ENCODE measurements at places on chromosomes 12 and 14.

DNA sequence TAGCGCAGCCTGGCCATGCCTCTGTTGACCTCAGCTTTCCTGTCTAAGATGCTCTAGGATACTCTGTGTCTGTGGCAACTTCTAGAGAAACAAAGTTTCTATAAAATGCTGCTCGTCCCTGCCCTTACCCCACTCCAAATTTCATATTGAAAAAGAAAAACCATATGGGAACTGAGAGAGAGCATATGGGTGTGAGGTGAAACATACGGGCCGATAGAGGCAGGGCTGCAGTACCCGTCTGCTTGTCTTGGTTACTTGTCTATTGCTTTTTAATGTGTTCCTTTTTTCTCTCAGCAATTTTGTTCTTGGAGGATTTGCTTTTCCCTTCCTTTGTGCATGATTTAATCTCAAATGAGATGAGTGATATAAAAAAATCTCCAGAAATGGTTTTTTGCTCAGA lies 113.0 kb downstream of the SRGAP1 start:
- DNase-seq = no peak

DNA sequence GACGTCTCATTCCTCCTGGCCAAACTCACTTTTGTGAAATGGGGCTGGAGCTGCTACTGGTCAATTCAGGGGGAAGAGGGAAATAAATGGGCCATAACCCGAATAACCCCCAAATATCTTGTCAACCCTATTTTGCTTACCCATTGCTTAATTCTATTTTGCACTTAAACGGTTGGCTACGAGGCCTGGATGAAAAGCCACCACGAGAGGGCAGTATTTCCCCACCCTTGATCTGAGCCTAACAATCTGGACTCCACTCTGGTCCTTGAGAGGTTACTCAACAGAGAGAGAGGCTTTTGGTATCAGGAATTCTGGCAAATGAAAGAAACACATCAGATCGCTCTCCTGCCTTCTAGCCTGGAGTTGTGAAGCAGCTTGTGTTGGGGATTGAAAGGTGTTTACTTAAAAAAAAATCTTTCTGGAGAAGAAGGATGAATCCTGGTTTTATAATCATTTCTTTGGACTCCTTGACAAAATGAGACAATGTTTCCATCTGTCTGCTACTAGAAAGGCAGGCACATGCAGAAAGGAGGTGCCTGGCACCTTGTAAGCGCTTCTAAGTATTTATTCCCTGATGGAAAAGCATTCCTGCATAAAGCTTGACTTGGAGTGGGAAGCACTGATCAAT lies 22.4 kb upstream of the FBXO21 start:
- peak; percentile 28 for DNase-seq

- DNase-seq = no peak
Measured at GRCh38 chr12:68871921-68872320, 61.0 kb downstream of the CPM start.

DNA sequence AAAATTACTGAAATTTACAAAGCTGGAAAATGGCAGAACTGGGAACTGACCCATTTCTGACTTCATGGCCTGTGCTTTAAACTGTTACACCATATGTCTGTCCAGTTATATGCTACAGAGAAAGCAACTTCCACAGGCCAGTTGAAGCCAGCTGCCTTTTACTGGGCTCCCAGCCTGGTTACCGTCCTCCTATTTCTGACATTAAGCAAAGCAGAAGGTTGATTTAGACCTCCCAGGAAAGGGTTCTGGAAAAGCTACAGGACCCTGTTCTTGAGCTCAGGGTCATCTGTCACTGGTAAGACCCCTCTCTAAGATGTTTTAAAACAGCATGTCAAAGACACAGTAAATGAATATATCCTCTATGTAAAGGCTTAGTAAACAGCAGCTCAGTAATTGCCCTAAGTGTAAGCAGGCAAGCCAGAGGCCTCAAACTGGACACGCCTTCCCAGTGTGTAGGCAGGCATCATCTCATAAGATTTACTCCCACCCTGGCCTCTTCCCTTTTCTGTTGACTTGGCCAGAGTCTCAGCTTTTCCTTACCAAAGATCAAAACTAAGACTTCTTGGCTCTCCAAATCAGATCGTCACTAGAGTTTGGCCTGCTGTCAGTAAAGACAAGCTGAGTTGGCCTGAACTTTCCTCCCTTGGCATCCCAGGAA lies 55.4 kb upstream of the RNU6-8 start:
- DNase-seq = no peak

DNA sequence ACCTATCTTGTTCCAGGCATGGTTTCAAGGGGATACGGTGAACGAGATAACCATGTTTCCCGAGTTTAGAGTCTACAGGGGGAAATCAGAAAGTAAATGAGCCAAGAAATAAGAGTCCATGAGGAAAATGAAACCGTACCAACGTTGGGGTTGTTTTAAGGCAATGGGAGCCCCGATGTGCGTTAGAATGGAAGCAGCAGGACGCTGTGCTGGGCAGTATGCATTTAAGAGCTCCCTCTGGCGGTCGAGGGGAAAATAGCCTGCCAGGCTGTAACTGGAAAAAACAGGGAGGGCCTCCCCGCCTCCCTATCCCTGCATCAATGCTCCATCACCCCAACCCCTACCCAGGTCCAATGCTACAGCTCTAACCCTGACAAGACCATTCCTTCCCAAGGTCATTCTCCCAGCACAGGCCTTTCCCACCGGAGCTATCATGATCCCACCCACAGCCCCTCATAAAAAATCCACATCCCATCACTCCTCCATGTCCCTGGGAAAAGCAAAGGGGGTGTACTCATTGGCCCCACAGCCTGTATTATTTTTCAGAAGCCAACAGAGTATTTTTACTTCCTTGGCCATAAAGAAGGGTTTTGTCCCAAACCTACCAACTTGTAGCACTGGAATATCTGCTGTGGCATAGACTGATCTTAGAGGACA lies 226.3 kb upstream of the NOS1 start:
- DNase-seq = no peak

DNA sequence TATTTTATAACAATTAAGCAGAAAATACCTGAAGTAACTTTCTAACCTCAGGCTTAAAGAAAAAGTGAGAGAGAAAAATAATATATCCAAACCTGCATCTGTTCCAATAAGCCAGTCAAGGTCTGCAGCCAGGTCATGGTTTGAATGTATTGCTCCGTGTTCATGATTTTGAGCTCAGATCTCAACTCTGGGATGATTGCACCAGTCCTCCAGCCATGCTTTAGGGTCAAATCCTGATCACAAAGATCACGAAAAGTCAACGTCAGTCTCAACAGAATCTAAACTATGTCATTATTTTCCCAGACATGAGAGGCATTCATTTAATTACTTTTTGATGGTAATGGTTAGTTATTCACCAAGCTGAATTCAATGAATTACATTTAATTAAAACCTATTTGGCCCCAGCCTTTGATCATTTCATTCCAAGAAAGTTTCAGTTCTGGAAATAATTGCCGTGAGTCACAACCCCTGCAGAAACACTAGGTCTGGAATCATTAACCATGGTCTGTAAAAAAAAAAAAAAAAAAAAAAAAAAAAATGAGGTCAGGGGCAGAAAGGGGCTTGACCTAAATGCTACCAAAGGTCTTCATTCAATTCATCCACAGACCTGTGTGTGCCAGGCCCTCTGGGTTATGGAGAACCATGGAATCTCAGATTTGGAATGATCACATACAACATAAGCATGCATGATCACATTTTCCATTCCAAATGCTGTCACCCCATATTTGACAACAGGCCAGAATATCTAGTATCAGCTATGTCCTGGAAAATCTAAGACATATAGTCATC lies 55.6 kb downstream of the NT5DC3 start:
- no peak for DNase-seq

GRCh38 chr12:9673404-9674225 lies 4.1 kb downstream of the CLEC2D start:
- no peak for DNase-seq

GRCh38 chr12:104650541-104650940 lies 193.8 kb downstream of the CHST11 start:
- no peak for DNase-seq

DNA sequence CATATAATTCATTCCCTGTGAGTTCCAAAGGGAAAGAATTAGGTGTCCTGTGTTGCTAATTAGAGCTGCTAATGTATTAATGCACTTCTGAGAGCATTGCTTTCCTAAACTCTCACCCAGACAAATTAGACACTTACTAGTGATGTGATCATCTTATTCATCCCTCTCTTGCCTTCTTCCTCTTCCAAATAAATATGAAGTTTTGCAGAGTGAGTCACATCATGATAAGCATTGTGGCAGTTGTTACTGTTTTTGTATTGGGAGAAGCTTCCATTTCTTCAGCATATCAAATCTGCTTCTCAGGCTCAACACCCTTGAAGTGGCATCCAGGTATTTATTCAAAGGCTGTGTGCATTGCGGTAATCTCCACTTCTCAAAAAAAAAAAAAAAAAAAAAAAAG lies 37.3 kb upstream of the E2F7 start:
- DNase-seq = no peak

DNA sequence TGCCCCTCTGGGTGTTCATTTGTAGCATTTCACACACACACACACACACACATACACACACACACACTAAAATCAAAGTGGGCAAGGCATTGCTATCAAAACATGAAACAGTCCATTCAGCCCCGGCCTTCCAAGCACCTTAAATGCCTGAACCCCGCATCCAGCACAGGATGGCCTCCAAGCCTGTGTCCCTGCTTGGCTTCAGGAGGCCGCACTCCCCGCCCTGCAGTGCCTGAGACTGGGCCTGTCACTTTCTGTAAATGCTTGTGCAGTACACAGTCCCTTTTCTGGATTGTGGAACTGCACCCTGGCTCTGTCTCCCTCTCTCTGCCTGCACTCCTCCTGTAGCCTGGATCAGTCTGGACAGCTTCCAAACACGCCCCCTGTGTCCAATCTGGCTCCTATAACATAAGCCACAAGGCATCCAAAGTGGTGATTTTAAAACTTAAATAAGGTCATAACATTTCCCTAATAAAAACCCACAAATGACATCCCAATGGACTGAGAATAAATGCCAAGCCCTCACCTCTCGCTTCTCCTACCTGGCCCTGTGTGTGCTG lies 972.2 kb upstream of the TMEM132C start:
- DNase-seq = no peak

DNA sequence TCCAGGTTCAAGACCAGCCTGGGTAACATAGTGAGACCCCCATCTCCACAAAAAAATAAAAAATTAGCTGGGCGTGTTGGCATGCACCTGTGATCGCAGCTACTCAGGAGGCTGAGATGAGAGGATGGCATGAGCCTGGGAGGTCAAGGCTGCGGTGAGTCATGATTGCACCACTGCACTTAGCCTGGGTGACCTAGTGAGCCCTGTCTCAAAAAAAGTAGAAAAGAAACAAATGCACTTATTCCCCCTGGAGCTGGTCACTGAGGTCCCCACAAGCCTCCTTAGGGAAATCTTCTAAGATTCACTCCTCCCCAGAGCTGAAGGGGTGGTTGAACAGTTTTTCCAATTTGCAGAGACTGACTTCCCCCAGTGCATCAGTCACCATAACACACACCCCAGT lies 1.6 kb downstream of the CD9 start:
- no peak for DNase-seq

DNA sequence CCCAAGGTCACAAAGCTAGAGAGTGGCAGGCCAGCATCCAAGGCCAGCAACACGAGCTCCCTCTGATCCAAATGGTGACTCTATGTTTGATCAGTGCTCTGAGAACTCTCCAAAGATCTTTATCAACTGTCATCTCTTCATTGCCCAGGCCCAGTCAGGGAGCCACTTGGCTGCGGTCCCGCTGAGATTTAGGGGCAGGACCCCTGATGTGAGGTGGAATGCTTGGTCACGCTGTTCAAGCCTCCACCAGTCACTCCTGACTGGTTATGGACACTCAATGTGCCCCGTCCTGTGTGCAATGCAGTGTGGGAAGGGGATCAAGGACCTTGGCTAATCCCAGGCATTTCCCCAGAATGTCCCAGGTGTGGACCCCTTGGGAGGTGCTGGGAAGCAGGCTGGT lies 19.8 kb upstream of the TCL1B start:
- DNase-seq = no peak

GRCh38 chr12:24861766-24862540 lies 86.9 kb downstream of the BCAT1 start:
- DNase-seq = no peak

DNA sequence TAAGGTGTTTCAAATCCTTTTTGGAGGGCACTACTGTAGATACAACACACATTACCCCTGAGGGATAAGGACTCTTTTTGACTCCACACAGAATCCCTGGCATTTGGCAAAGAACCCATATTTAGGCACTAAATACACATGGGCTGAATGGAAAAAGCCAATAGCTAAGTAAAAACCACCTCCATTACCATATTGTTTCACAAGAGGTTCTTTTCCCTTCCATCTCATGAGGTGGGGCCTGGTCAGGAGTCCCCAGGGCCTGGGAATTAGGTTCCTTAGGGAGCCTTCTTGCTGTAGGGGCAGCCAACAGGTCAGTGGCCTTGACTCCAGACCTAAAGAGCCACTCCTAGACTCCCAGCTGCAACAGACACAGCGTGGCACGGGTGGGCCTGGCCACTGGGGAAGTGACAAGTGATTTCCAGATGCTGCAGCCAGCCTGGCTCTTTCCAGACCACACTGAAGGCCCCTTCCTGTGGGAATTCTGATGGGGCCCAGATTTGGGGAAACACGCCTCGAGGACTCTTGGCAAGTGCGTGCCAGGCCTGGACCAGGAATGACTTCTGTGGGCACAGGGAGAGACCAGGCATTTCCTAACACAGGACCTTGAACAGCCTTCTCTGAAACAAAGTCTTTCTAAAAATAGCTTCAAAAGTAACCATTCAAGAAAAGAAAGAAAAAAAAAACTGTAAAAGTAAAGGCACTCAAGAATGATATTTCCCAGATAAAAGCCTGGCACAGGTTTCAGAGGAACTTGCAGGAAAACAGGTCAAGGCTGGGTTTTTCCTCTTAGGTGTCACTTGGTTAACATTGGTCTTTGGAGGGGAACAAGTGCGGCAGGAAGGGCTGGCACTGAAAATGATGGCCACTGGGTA lies 18.1 kb downstream of the SSH1 start:
- DNase-seq = no peak

GRCh38 chr14:69086537-69086936 lies 66.4 kb downstream of the DCAF5 start:
- no peak for DNase-seq

- DNase-seq = no peak
Measured at GRCh38 chr12:124385219-124385969, 90.5 kb downstream of the RFLNA start.

DNA sequence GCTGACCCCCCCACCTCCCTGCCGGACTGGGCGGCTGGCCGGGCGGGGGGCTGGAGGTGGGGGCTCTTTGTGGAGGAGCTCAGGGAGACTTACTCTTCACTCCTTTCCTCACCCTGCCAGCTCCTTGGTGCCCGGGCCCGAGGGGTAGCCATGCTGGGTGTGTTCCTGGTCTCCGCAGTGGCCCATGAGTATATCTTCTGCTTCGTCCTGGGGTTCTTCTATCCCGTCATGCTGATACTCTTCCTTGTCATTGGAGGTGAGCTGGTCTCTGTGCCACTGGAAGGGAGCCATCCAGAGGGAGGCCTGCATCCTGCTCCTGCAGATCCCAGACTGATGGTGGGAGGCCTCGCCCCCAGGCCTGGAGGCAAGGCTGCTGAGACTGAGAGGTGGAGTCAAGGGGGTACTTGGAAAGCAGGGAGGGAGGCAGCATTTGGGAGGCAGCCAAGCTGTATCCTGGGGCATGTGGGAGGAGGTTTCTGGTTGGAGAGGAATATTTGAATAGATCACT lies 19.7 kb downstream of the SOAT2 start:
- no peak for DNase-seq

GRCh38 chr12:59689776-59690175 lies 93.9 kb downstream of the SLC16A7 start:
- no peak for DNase-seq

- no peak for DNase-seq
Measured at GRCh38 chr12:110304061-110304551, 23.1 kb downstream of the ATP2A2 start.

- DNase-seq = no peak
Measured at GRCh38 chr14:89214221-89214965, 202.6 kb downstream of the FOXN3 start.

GRCh38 chr14:102496331-102496691 lies 13.3 kb downstream of the ANKRD9 start:
- no peak for DNase-seq

All from stimulated activated CD8-positive, alpha-beta memory T cell treated with anti-CD3 and anti-CD28 coated beads, Interleukin-4, amount 100 ng/mL, for 1 hour (primary cell).